ENCODE measurements at places on chromosomes 6 and 20.

DNA sequence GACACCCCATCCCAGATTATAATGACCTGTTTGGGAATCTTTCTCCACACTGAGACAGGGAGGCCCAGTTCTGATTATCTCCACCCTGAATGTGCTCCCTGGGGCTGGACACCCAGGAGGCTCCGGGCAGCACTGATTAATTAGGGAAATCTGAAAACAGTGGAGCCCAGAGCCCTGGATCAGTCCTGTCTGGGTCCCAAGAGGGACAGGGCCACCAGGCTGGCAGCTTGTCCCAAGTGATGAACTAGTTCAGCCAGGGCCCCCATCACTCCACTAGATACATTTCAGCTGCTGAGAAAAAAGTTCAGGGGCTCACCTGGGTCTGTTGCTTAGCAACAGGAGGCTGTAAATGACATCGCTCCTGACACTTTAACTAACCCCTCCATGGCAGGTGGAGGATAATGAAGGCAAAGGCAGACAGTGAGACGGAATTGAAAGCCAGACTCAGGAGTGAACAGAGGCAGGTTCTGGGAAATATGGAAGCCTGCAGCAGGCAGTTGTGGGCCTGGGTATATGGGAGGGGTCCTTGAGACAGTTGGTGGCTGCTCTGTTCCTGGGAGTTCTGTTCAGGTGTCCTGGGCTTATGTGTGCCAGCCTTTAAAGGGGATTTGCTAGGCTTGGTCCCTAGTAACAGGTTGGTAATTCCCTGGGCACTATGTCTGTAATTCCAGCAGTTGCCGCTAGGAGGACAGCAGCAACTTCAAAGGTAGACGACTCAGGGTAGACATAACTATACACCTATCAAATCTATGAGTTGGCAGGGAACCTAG, 78.3 kb upstream of the CTNNBL1 start:
- peak; percentile 44 for DNase-seq

- DNase-seq: no peak
These were observed 103.6 kb upstream of the SGK1 start for GRCh38 chr6:134421501-134421900.

DNA sequence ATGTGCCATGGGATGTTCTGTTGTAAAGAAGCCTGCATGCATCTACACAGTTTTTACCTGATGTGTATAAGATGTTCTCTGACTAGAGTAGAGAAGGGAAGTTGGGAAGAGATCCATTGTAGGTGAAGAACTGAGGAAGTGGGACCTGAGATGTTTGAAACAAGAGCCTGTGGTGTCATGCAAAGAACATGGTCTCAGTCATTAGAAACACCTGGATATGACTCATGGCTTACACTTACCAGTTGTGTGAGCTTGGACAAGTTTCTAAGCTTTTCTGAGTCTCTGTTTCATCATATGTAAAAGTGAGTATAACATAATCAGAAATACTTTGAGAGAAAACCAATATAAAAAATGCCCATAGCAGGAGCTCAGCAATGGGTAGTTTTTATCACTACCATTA, 51.9 kb upstream of the SEC63 start:
- no peak for DNase-seq

GRCh38 chr6:51152594-51152993, 333.9 kb downstream of the TFAP2B start:
- no peak for DNase-seq

- DNase-seq: no peak
These were observed 31.6 kb upstream of the SNX9 start for GRCh38 chr6:157791450-157791849.

DNA sequence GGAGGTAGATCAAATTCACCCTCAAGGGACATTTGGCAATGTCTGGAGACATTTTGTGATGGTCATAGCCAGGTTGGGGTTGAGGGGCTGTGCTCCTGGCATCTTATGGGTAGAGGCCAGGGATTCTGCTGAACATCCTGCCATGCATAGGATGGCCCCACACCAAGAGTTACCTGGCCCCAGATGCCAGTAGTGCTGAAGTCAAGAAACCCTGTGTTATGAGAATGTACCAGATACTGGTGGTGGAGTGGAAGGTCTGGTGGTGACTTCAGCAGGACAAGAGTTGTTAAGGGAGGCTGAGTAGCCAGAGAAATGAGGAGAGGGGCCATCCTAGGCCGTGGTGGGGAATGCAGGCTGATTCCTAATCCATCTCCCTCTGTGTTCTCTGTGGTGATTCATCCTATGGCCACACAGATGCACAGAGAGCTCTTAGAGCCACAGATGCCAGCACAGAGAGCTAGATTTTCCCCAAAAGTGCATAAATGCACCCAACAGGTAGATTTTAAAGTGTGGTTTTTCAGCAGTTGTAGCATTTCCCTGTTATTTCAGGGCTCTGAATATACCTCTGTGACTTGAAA, 43.6 kb downstream of the CDYL start:
- no peak for DNase-seq

DNA sequence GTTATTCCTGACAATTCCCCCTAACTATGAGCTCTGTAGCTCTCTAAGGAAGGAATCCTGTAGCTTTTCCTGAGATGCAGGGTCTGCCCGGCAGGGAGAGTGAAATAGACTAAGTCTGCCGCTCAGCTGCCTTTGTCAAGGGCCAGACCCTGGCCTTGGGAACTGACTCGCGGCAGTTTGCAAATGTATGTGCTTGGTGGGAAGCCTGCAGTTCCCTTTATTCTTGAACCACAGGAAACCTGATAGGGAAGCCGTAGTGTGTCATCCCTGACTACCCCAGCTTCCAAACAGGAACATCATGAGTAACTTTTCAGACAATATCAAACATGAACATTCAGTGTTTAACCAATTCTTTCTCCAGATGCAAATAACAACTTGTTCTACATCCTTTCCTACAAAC, 78.7 kb upstream of the IFNGR1 start:
- no peak for DNase-seq

GRCh38 chr6:7445885-7446461, 56.4 kb downstream of the RIOK1 start:
- no peak for DNase-seq

DNA sequence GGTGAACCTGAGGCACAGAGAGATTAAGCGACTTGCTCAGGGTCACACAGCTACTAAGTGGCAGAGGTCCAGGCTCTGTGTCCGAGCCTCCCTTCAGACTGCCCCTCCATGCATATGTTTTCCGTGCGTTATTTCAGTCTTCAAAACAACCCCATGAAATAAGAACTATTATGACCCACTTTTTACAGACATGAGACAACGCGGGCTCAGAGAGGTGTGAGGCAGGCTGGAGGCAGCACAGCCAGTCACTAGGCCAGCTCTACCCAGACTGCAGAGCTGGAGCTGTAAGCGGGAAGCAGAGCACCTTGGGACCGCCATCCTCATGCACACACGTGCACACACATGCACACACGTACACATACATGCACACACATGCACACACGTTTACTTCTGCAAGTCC, 62.3 kb downstream of the PSMG4 start:
- no peak for DNase-seq

DNA sequence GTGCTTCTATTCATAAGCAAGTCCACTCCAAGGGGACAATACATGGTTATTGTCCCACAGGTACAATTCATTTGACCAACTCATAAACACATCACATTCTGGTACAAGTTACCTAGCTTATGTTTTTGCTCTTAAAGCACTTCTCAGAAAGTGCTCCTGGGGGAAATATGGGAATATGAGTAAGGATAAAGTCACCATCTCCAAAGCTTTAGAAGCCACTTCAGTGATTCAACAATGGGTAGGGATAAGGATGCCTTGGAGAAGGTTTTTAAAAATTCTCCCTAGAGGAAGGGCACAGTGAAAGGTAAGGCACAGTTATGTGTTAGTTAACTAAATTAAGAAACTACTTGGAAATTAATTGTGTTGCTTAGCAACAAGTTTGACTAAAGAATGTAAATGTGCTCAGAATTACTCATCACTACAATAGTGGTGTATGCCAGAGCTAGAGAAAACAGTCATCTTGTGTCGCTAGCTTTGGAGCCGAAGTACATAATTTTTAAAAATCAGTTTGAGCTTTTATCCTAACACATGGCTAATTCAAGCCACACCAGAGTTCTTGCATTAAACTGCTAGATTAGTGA, 39.5 kb upstream of the LAMP5 start:
- DNase-seq: no peak

GRCh38 chr6:33668914-33669313, 42.6 kb downstream of the UQCC2 start:
- peak; percentile 70 for DNase-seq

DNA sequence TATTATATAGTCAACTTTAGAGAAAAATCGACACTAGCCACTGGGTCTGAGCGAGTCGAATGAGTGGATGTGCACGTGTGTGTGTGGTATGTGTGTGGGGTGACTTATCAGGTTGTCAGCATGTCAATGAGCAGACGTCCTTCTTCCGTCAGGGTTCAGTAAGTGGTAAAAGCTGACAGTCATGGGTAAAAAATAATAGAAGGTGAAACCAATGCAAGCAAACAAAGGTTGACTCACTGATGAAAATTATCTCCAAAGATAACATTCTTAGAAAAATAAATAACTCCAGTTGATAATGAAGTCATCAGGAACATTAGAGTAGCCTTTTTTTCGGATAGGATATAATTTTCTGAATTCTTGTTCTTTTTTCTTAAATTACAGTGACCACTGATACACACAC, 243.8 kb upstream of the FOXQ1 start:
- no peak for DNase-seq

DNA sequence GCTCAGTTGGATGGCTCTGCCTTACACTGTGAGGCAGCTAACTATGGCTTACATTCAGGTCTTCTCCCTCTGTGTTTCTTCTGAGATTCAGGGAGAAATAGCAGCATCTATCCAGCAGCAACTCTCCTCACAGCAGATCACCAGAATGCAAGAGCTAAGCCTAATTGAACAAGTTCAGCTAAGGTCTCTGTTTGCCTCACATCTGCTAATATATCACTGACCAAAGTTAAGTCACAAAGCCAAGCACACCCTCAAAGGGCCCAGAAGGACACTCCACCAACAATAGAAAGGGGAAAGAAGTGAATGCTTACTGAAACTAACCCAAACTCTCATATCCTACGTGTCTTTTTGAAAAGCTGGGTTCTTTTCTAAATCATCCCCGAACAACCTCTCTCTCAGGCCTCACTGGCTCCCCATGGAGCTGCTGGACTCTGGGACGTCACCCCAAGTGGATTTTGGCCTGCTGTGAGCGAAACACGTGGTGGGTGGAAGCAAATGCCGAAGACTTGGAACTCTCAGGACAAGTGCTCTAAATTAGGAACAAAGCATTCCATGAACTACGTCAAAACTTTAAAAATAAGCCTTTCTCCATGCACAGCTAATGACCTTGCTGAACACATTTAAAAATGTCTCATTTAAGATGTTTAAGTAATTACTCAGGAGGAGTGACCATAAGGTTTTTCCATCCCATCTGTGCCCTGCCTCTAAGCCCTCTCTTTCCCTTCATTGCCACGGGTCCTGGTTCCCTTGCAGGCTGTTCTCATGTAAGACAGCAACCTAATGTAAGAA, 167.5 kb upstream of the PLCB4 start:
- DNase-seq: no peak

GRCh38 chr6:137893726-137894125, 26.7 kb downstream of the TNFAIP3 start:
- no peak for DNase-seq

DNA sequence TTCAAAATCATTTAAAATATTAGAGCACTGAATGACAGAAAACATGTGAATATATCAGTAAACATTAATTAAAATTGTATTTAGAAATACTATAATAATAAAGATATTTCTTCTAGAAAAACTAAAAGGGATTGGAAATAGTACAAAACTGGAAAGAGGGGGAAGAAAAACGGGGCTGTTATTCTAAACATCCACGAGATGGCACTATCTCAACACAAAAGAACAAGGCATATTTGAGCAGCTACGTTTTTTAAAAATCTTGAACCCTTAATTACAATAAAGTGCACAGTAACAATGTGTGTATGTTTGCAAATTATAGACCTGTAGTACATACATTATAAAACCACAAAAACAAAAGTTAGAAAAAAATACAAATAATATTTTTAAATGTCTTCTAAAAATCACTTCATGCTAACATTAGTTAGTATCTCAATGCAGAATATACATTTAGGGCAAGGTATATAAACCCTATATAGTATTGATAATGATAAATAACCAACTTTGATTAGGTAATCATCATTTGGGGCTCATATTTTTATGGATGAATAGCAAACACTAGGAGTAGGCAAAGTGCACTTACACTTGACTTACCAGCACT, 42.5 kb upstream of the PNISR start:
- DNase-seq: peak; percentile 14

Measured in CD4-positive, alpha-beta T cell treated with Interleukin-6 at 100 ng/mL for 8 hours (primary cell).